ENCODE measurements at places on chromosomes 4 and X.

DNA sequence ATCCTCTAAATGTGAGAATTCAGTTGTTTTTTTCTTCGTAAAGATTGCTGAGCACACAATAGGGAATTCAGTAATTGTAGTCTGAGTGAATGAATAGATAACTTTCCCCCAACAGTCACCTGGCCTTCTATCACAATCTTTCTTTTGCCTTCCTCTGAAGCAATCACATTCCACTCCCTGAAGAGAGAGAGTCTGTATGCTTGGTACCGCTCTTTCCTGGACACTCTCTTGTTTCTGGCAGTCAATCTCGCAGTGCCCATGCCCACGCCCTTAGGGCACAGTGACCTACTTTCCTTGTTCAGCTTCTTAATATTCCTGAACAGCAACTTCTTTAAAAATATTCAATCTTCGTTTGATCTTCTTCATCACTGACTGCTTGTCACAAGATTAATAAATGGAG is 255.9 kb downstream of the ADAMTS3 start:
- peak; percentile 19 for DNase-seq

DNA sequence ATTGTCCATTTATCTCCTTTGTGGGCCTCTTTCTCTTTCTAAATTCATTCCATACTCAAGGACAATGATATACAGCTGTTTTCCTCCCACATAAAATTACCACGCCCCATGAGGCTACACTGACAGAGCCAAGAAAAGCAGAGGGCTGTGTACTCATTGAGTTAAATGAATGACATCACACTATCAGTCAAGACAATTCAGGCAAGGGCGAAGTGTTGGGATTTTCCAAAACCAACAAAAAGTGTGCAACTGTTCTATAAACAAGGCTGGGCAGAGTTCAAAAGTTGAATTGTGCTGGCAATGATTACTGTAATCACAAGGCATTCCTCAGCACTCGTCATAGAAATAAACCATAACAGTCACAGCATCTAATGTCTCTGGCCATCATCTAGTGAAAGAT is 799.6 kb upstream of the DIAPH2 start:
- no peak for DNase-seq

DNA sequence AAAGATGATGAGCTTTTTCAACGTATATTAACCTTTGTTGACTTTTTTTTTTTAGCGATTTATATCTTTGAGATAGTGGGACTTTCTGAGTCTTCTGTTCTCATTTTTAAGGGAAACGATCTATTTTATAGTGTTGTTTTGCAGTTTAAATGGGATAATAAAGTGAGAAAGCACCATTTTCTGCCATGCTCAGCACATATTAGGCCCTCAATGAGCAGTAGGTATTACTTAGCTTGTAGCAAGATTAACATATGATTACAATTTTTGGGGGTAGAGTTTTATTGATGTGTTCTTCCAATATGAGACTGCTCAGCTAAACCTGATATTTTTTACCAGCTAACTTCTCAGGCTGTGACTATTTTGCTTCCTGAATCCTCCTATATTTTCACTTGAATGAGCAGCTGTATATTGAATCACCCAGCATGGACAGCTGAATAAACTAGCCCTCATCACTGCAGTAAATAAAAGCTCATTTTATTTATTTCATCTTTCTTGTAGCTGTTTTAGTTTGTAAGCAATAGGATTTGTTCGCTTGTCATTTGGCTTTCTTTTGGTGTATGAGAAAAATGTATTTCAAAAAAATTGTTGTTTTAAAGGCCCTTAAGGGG is 43.7 kb downstream of the UGT8 start:
- DNase-seq, result no peak

DNA sequence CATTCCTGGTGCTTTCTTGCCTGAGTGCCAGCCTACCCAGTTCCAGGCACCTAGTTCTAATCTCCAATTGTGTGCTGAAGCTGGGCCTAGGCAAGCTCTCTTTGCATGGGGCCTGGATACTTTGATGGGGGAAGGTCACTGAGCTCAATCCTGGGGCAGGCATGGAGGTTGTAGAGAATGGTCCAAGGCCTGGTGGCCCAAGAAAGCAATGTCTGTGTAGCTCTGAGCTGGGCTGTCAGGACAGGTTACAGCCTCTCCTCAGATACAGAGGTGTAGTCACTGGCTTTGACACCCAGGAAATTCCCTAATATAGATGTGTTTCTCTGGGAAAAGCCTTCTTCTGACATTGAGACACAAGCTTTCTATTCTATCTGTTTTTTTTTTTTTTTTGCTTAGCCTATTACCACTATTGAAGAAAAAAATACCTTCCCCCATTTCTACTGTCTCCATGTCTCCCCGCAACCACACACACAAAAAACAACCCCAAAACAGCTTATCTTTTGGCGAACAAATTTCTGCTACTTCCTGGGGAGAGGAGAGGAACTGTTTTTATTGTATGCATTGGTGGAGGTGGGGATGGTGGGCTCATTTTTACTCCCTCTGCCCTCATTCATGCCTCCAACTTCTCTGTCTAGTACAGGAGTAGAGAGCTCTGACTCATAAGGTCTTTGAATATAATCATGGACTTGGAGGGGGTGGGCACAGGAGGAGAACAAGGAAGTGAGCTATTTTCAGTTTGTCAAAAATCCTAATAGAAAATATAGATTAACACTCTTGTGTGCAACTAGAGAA is 66.7 kb upstream of the DHX15 start:
- no peak for DNase-seq

All from PC-9 (cell line).